PC-9 (cell line): ENCODE measurements at places on chromosomes 2 and 18. TPM values are rescaled to one million over a fixed set of nuclear protein-coding genes. Genes with fewer than 3 reads are reported as not detected.

WDR75 gene
- 18.5 and 27.5 TPM in 2 replicates for total RNA-seq

TCF4 gene
- 0.08 and 0.74 TPM in 2 replicates for total RNA-seq

DNA sequence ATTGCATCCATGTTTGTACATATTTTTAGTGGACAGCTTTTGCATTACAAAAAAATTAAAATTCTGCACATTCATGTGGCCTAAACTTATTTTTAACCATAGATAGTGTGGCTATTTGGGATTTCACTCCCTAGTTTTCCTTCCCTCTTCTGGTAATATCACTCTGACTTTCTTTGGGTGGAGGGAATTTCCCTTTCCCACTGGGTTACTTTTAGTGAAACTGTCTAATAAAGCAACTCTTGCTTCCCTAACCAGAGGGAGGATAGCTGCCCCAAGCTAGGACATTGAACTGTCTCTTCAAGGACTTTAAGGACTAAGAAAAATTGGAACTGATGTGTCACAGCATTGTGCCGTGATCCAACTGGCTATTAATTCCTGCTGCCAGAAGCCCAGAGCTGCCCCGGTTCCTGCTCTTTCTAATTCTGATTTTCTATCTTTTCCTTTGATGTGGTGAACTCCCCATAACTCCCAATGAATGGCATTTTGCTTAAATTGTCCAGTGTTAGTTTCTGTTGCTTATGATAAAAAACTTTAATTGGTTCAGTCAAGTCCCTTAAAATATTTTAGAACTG is 20.0 kb upstream of the EFR3B start:
- H3K36me3 ChIP-seq, result no peaks in the 10 kb centered on the region
- no peak overlapping the region for H3K4me3 ChIP-seq
- H3K27ac ChIP-seq, result no peak overlapping the region

DNA sequence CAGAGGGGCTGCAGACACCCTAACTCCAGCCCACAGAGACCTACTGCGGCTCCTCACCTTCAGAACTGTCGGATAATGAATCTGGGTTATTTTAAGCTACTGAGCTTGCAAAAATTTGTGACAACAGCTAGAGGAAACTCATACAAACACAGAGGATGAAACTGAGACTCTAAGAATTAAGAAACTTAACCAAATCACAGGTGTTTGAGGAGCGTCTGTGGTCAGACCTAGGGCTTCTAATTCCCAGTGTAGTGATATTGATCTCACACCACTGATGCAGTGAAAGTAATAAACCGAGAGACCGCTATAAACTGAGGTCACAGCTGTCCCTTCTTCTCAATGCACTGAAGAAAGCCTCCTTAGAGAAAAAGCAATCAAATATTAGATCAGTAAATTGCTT is 110.1 kb downstream of the RGPD3 start:
- H3K36me3 ChIP-seq, result no peaks in the 10 kb centered on the region
- peaks cover 25% of the 10 kb centered on the region for H3K27me3 ChIP-seq
- no peaks in the 10 kb centered on the region for H3K4me1 ChIP-seq
- no peak for DNase-seq

GRCh38 chr18:21105936-21106335 is 5.7 kb downstream of the ROCK1 start:
- H3K4me3 ChIP-seq, result no peak overlapping the region
- H3K36me3 ChIP-seq, result no peaks in the 10 kb centered on the region
- DNase-seq, result no peak
- no peak overlapping the region for H3K27ac ChIP-seq
- H3K27me3 ChIP-seq, result no peaks in the 10 kb centered on the region

GRCh38 chr2:25618676-25619075 is 54.7 kb downstream of the DTNB start:
- H3K27me3 ChIP-seq, result no peaks in the 10 kb centered on the region
- H3K4me3 ChIP-seq, result no peak overlapping the region
- peaks cover 25% of the 10 kb centered on the region for H3K4me1 ChIP-seq
- no peaks in the 10 kb centered on the region for H3K36me3 ChIP-seq
- DNase-seq, result peak; percentile 94

GRCh38 chr2:174218773-174219172 is 29.6 kb downstream of the OLA1 start:
- no peaks in the 10 kb centered on the region for H3K27me3 ChIP-seq
- no peak for DNase-seq
- peaks cover 45% of the 10 kb centered on the region for H3K36me3 ChIP-seq

DNA sequence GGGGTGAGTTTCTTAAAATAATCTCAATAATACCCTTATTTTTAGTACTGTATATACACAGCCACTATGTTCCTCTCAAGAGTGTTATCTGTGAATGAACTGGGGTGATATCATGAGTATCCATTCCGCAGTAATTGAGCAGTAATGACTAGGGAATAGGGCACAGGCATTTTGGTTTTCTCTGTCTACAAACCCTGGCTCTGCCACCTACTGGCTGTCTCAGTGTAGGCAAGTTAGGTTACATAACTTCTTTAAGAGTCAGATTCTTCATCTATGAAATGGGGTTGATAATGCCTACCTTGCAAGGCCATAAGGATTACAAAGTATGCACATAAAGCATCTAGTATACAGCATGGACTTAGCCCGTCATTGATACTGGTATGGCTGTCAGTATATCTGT is 555.8 kb downstream of the NRXN1 start:
- H3K27me3 ChIP-seq, result no peaks in the 10 kb centered on the region
- H3K4me1 ChIP-seq, result no peaks in the 10 kb centered on the region
- no peak for DNase-seq
- no peaks in the 10 kb centered on the region for H3K36me3 ChIP-seq
- H3K27ac ChIP-seq, result no peak overlapping the region

- H3K27ac ChIP-seq, result no peak overlapping the region
- no peak overlapping the region for H3K4me3 ChIP-seq
- H3K4me1 ChIP-seq, result 0 out of 2 replicates have a peak, but pooled peaks cover 3% of the 10 kb centered on the region
- no peaks in the 10 kb centered on the region for H3K27me3 ChIP-seq
Measured at GRCh38 chr2:216698895-216699294, 3.5 kb upstream of the IGFBP5 start.

- H3K27ac ChIP-seq, result no peak overlapping the region
- H3K36me3 ChIP-seq, result no peaks in the 10 kb centered on the region
- no peaks in the 10 kb centered on the region for H3K27me3 ChIP-seq
Measured at GRCh38 chr2:232102380-232102779, 140.9 kb downstream of the DIS3L2 start.

- no peaks in the 10 kb centered on the region for H3K4me1 ChIP-seq
- 0 out of 2 replicates have a peak overlapping the region, but pooled peaks have one; percentile 11 for H3K27ac ChIP-seq
- no peak overlapping the region for H3K4me3 ChIP-seq
- DNase-seq, result peak; percentile 52
- H3K27me3 ChIP-seq, result no peaks in the 10 kb centered on the region
- no peaks in the 10 kb centered on the region for H3K36me3 ChIP-seq
Measured at GRCh38 chr2:203623096-203623495, 83.3 kb upstream of the CD28 start.

DNA sequence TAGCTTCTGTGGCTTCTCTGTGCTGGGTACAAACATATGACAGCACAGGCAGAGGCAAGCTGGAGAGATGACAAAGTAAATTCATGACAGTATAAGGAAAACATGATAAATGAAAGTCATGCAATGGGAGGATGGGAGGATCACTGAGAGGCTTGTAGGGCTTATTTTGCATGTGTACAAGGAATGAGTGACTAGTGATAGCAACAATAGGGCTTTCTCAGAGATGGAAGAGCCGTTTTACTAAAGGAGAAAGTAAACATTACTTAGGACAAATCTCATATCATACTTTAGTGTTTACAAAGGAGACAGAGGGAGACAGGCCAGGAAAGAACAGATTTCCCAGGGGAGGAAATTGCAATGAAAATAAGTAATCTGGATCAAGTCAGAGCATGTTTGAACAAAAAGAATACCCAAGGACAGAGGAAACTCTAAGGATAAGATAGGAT is 82.5 kb upstream of the RBMS1 start:
- no peaks in the 10 kb centered on the region for H3K36me3 ChIP-seq
- no peak overlapping the region for H3K27ac ChIP-seq
- H3K27me3 ChIP-seq, result no peaks in the 10 kb centered on the region
- H3K4me1 ChIP-seq, result no peaks in the 10 kb centered on the region

DNA sequence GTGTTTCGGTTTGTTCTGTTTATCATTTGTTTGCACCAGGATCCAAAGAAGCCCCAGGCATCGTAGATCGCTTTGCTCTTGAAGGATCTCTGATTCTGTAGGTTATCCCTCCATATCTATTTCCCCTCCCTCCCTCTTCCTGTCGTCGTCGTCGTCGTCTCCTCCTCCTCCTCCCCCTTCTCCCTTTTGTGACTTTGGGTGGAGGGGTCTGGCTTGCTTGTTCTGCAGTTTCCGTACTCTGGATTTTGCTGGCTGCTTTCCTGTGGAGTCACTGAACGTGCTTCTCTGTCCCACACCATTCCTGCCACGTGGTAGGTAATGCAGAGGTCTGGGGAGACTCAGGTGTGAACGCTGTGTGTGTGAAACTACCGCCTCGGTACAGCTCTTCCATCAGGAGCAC is 225.0 kb downstream of the LDLRAD4 start:
- H3K27me3 ChIP-seq, result peaks cover 95% of the 10 kb centered on the region
- no peaks in the 10 kb centered on the region for H3K36me3 ChIP-seq
- no peak overlapping the region for H3K4me3 ChIP-seq
- H3K4me1 ChIP-seq, result no peaks in the 10 kb centered on the region
- H3K27ac ChIP-seq, result no peak overlapping the region
